OCI-M1 (cell line): ENCODE measurements at places on chromosomes 3 and 15.

- no peak for DNase-seq
Measured at GRCh38 chr3:183249006-183249718, 3.9 kb upstream of the B3GNT5 start.

DNA sequence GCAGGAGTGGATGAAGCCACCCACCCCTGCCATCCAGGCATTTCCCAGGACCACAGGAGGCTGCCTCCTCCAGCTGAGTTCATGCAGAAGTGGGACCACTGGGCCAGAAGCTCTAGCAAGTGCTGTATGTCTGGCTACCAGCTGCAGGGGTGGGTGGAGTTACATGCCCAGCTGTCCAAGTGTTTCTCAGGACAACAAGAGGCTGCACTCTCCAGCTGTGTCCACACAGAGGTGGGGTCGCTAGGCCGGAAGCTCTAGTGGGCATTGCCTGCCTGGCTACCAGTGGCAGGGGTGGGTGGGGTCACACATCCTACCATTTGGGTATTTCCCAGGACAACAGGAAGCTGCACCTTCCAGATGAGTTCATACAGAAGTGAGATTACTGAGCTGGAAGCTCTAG is 234.0 kb upstream of the PPP2R3A start:
- DNase-seq: no peak

- no peak for DNase-seq
Measured at GRCh38 chr3:66712210-66712609, 211.4 kb upstream of the LRIG1 start.

DNA sequence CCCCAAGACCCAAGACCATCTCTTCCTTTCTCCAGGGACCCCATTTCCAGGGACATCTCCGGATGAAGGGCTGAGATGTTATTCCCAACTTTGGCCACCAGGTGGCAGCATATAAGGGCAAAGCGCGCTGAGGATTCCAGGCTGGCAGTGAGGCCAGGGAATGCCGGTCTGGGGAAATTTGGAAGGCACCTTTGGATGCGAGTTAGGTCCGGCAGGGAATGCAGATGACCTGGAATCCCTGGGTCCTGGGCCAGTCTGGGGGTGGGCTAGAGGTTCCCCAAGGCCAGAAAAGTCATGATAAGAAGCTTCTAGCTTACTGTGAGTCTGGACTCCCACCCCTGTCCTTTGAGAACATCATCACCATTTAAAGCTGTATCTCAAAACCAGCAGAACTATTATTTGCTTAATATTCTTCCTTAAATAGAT is 1.6 kb upstream of the CHST13 start:
- DNase-seq: peak; percentile 60

GRCh38 chr3:72382460-72382859 is 465.8 kb downstream of the SHQ1 start:
- DNase-seq: no peak

DNA sequence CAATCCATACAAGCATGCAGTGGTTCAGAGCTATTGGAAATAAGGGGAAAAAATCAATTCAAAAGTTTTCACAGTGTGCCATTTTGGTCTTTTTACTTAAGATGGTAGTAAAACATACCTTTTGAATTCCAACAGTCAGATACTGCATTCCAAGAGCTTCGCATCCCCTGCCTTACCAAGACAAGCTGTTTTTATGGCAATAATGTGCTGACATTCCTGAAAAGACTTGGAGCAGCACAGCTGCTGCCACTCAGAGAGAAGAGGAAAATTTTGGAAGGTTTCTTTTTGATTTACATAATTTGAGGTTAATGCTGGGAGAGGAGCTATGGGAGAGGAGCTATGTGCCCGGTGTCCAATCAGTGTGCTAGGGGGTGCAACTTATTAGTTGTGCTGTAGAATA is 148.3 kb downstream of the FEZF2 start:
- DNase-seq: no peak
